Right lung (tissue), 10 donors: ENCODE measurements at places on chromosomes 1 and 21.

DNA sequence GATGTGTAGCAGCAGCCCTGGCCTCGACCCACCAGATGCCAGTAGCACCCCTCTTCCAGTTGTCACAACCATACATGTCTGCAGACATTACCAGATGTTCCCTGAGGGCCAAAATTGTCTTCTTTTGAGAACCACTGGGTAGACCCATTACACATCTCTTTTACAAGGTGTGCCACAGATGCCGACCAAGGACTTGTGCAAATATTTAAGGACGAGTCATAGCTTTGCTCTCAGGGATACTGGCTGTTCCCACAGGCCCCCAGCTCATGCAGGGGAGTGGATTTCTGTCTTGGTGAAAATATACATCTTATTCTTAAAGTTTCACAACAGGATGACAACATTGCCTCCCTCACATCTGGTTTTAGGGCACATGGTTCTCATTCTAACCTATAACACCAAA, 59.4 kb upstream of the ZBTB18 start:
- DNase-seq = no peak

DNA sequence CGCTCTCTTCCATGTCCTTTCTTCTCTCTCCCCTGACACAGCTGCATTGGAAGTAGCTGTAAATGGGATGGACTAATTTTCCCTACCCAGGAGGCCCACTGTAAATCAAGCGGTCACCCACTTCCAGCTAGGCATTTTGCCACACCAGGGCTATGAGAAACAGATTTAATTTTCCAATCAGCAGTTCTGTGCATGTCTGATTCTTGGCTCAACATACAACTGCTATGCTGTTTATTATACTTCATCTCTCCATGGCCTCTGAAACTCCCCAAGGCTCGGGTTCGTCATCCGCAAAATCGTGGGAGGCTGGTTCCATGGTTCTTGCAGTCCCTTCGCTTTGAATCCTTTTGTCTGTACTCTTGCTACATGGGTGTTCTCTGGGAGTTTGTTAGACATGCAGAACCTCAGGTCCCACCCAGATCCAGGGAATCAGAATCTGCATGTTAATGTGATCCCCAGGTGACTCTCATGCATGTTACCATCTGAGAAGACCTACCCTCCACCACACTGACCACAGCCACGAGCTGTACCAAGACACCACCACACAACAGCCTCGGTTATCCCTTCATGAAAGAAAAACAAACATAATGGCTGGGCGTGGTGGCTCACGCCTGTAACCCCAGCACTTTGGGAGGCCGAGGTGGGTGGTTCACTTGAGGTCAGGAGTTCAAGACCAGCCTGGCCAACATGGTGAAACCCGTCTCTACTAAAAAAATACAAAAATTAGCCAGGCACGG, 190.5 kb downstream of the GABPA start:
- no peak for DNase-seq

DNA sequence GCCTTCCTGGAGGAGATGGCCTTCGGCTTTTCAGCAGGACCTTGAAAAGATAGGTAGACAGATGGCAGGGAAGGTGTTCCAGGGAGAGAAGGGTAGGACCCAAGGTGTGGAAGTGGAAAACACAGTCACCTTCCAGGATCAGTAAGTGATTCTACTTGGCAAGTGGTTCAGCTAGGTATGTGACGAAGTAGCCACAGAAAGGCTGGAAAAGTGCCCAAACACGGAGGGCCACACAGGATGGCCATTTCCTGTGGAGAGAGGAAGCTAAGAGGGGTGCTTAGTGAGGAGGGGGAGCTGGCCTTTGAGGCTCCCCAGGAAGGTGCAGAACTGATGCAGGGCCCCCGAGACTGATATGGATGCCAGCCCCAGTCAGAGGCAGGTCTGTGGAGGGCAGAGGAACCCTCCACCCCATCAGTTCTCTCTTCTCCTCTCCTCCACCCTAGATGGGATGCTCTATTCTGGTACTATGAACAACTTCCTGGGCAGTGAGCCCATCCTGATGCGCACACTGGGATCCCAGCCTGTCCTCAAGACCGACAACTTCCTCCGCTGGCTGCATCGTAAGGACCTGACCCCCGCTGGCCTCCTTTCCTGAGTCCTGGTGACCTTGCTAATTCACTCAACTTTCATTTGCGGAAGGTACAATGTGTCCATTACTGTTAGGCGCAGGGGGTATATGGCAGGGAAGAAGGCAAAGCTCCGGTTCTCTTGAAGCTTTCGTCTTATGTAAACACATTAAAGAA, 6.8 kb downstream of the SEMA4A start:
- no peak for DNase-seq

- DNase-seq = peak; percentile 8
Observed at GRCh38 chr1:220045356-220046051, 801 bp downstream of the EPRS1 start.

GRCh38 chr1:201214461-201214860, 23.8 kb downstream of the IGFN1 start:
- DNase-seq = no peak

DNA sequence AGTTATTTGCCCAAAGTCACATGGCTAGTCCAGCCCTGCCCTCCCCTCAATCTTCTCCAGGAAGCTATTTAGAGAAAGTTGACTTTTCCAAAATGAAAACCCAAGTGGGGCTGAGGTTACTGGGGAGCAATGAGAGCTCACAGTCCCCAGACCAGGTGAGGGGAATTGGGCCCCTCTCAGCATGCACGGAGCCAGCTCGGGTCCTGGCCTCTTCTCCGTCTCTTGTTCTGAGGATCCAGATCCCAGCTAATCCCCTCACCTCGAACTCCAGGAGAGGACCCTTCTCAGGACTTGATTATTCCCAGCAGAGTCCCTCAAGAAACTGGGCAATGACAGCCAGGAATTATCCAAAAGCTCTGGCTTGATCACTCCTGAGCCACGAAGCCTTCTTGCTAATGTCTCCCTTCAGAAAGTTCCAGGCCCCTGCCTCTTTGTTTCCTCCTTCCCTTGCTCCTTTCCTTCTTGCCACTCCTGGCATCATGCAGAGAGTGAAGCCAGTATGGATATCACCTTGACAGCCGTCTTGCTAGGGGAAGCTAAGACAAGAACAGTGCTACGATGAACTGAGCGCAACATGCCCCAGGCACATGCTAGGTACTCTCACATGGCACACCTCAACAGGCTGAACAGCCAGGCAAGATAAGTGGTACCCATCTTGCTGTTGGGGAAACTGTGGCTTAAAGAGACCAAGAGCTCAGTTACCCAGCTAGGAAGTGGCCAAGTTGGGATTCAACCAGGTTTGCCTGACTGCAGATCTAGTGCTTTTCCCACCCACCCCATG, 51.9 kb downstream of the KLHDC7A start:
- DNase-seq = no peak

- no peak for DNase-seq
Observed at GRCh38 chr21:35077975-35078374, 28.9 kb upstream of the RUNX1 start.

- no peak for DNase-seq
Observed at GRCh38 chr1:7430691-7431090, 340.4 kb upstream of the VAMP3 start.

DNA sequence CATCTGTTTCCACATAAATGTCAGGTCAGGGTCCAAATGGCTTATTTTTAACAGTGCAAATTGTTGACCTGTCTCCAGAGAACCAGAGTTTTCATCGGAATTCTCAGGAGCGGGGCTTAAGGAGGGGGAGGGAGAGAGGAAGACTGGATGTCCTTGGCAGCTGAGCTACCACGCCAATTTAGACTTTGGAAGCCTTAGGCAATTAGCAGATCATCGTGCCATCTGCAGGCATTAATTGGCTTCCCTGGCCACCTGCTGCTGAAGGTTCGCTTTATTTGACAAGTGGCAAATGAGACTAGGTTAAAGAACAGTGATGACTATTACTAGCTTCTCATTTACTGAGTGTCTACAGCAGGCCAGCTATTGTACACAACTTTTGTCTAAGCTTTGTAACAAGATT, 43.7 kb downstream of the HLX start:
- DNase-seq = no peak

- DNase-seq = no peak
Observed at GRCh38 chr1:78370779-78371482, 119.8 kb upstream of the PTGFR start.

GRCh38 chr1:205972491-205973168, 29.4 kb upstream of the SLC26A9 start:
- no peak for DNase-seq

- no peak for DNase-seq
Observed at GRCh38 chr1:29703596-29704370, 467.5 kb downstream of the PTPRU start.

DNA sequence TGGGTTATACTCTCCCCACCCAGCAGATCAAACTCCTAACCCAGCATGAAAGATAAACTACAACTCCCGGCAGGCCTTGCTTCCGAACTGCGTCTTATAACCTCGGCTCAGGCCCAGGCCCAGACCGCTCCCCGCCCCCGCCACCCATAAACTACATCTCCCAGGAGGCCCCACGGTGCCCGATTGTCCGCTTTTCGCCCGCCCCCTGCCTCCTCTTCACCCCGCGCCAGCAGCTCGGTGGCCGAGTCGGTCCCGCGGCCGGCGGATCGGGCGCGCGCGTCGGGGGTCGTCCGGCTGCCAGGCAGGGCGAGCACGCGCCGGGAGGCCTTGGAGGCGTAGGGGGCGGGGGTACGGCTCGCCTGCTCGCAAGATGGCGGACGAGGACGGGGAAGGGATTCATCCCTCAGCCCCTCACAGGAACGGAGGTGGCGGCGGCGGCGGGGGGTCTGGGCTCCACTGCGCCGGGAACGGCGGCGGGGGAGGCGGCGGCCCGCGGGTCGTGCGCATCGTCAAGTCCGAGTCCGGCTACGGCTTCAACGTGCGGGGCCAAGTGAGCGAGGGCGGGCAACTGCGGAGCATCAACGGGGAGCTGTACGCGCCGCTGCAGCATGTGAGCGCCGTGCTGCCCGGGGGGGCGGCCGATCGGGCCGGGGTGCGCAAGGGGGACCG, at the start of gene SNX27:
Gene SNX27 (plus strand): TSS at position 219 of the 669 bp plus-strand sequence. CDS start 152 bp downstream, at position 371.
- peak; percentile 91 for DNase-seq

DNA sequence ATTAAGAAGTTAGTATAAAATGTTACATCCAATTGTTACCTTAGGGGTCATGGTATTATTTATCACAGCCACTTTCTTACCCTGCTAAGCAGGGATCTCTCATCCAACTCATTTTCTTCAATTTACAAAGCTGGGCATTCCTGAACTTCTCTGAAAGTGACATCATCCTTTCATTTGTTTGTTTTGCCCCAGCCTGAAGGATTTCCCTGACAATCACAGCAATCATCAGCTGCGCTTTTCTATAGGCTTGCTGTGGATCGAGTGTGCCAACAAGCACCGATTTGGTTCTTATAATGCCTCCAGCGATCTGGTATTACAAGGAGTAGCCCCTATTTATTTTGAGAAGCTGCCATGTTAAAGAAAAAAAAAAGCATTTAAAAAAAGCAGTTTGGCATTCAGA, 240.2 kb downstream of the USH2A start:
- DNase-seq = no peak

- DNase-seq = no peak
Observed at GRCh38 chr1:107536266-107536665, 395.4 kb downstream of the NTNG1 start.

DNA sequence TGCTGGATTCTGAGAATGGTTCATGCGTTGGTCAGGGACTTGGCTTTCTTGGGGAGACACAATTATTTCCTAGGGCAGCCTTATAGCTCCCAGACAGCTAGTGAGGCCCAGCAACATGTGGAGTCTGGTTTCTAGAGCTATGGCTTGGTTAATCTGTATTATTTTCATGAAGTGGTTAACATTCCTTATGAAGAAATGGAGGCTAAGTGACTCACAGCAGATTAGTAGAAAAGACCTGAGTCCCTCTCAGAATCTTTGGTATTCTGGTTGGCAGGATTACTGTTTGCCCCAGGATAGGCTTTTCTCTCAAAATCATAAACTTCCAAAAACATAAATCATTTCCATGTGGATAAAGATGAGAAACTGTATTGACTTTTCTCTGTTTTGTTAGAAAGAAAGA, 42.3 kb downstream of the DUSP10 start:
- DNase-seq = no peak

- DNase-seq = no peak
Observed at GRCh38 chr1:220462752-220463151, 65.2 kb upstream of the MARK1 start.

DNA sequence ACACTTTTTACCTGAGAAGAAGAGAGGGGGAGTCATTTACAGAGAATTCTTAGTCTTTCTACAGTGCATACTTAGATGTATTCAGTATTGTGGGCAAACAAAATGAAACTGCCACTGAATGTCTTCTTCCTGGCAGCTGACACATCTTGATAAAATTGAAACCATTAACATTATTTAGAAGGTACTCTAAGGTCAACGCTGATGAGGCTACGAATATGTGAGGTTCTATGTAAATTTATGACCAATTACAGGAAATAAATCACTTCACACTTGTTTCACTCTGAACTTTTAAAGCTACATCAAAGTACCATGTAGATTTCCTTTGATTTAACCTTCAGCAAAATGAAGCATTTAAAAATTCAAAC, 51.3 kb upstream of the GFI1 start:
- no peak for DNase-seq

DNA sequence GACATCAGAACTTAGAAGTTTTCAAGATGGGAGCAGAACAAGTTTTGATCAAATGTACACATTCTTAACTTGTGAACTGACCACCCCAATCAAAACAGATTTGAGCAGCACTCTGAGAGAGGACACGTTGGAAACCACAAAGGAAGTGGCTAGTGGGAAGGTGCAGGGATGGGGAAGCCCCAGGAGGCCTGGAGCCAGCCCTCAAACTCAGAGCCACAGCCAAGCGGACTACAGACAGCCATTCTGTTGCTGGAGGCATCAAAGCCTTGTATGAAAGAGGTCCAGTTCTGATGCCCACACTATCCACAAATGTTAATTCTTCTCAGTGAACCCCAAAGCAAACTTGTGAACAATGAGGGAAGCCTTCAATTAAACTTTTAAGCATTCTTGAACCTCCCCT, 143.6 kb upstream of the RAB4A start:
- no peak for DNase-seq

DNA sequence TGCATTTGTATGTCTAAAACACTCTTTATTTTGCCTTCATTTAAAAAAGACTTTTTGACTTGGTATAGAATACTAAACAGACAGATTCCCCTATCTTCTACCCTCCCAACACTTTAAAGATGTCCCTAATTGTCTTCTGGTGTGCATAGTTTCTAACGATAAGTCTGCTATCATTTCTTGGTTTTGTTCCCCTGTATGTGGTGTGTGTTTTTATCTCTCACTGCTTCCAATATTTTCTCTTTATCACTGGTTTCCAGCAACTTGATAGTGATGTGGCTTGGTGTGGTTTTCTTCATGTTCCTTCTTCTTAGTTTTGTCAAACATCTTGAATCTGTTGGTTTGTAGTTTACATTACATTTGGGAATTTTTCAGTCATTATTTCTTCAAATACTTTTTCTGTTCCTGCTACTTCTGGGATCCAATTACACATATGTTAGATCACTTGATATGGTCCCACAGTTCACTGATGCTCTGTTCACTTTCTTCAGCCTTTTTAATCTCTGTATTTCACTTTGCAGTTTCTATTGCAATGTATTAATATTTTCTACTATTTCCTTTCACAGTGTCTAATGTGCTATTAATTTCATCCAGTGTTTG, 23.2 kb downstream of the F5 start:
- DNase-seq = no peak

DNA sequence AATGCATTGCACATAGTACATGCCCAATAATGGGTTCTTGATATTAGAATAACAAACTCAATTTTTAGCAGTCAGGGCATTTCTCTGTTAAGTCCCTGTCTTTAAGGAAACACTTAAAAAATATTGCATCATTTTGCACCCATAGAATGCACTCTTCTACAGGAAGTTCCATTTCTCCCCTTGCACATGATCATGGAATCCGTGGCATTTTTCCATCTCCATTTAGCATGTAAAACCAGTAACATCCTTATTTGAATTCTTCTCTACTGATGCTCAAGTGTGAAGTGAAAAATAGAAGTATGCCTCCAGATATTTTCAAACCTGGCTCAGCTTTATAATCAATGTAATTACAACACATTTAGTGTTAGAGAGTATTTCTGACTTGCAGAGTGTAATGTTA, 192.8 kb downstream of the RWDD3 start:
- no peak for DNase-seq
